Natural killer cell treated with Interleukin-12 subunit alpha and Interleukin-12 subunit beta and Interleukin-15 and Interleukin-18, amount 100 ng/mL, for 72 hours (primary cell): ENCODE measurements at places on chromosomes 6 and 20. TPM values are rescaled to one million over a fixed set of nuclear protein-coding genes. Genes with fewer than 3 reads are reported as not detected.

GRCh38 chr6:130681028-130681427, 146.2 kb upstream of the SMLR1 start:
- DNase-seq, result no peak

DNA sequence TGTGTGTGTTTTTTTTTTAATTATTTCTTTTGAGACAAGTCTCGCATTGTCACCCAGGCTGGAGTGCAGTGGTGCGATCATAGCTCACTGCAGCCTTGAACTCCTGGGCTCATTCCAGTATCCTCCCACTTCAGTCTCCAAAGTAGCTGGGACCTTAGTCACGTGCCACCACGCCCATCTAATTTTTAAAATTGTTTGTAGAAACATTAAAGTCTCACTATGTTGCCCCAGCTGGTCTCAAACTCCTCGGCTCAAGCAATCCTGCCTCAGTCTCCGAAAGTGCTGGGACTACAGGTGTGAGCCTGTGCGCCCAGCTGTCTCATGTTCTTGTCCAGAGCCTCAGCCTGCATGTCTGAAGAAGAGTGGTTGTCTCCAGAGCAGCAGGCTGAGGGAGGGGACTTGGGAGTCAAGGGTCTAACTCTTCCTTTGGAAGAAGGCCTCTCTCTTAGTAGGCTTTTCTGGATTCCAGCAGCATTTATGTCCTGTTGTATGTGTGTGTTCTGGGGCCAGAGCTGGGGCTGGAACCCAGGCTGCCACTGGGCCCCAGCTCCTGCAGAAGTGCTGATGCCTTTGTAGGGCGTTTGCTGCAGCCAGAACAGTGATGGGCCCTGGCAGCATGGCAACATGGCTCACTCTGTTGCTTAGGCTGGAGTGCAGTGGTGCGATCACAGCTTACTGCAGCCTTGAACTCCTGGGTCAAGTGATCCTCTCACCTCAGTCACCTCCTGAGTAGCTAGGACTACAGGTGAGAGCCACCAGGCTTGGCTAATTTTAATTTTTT, 5.4 kb downstream of the DNMT3B start:
- no peak for DNase-seq

GRCh38 chr6:113363866-113364265, 493.3 kb upstream of the MARCKS start:
- DNase-seq, result no peak

GRCh38 chr6:3001773-3002293, 2.1 kb downstream of the NQO2 start:
- no peak for DNase-seq

- DNase-seq, result no peak
These were observed 6.6 kb upstream of the ULBP2 start for GRCh38 chr6:149935246-149935645.

DNA sequence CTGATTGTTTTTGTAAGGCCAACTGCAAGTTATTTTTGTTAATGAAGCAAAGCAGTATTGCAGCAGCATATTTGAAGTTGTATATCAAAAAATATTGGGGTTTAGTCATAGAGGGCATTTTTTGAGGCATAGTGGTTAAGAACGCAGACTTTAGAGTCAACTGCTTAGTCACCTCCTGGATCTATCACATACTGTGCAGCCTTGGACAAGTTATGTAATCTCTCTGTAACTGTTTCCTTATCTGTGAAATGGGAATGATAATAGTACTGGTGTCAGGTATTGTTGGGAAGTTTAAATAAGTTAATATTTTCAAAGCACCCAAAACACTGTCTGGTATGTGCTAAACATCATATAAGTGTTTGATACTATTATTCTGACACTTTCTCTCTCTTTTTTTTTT, 27.2 kb upstream of the EFHC1 start:
- no peak for DNase-seq

DNA sequence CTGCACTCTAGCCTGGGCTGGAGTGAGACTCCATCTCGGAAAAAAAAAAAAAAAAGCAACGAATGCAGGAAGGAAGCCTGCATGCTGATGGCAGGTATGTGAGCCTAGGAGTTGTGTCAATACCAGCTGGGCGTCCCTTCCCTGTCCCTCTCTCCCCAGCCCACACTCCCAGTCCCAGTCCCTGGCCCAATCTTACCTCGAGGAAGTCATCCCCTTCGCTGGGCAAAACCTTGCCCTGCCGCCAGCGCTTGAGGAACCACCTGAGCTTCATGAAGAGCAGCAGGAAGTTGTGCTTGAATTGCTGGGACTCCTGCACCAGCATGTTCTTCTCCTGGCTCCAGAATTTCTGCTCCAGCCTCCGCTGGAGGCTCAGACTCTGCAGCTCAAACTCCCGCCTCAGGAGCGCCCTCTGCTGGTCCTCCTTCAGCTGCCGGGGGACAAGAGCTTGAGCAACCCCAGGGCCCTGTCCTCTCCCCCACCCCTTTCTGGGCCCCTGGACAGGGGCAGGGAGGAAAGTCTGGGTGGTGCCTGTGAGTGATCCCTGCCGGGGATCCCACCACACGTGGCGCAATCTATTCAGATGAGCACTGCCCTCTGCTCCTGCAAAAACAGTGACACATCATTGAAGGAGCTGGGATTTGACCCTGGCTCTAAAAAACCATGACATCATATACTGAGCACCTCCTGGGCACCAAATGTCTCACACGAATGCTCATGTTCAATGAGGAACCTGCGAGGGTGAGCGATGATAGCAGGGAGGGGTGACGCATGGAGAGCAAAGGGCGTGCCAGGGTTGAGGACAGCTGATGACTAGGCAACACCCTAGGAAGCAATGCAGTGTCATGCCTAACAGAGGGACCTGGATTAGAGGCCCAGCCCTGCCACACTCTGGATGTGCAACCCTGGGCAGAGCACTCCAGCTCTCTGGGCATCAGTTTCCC, 35.0 kb upstream of the DSN1 start:
- DNase-seq, result peak; percentile 73

DNA sequence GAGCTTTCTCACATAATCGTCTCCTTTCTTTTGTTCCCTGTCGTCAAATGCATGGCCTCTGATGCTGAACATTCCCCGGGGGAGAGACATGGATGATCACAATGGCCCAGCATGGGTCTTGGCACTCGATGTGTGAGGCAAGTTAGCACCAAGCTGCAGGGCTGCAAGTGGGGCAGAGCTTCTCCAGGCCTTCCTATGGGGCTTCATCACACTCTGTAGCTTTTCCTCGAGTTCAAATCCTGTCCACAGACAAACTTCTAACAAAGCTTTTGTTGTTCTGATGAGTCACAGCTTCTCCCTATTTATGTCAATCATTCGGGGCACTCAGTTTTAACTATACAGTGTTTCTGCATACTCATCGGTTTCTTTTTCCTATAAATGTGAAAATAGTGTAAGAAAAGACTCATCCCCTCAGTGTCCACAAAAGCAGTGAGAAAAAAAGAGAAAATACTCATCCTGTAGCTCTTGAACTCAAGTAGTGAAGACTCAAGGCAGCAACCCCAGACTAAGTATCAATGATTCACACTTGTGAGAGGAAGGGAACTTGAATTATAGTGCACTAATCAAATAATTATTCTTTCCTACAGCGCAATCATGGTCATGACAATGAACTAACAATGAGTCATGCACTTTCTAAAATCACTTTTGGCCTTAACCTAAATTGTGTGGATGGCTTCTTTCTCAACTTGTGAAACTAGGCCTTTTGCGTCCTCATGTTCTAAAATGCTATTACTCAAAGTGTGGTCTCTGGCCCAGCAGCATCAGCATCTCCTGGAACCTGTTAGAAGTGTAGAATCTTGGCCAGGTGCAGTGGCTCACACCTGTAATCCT, 68.4 kb upstream of the NOX3 start:
- no peak for DNase-seq

GRCh38 chr6:1191141-1191630, 120.7 kb upstream of the FOXQ1 start:
- no peak for DNase-seq

GRCh38 chr6:168157272-168158212, 78.5 kb upstream of the FRMD1 start:
- DNase-seq, result no peak

GRCh38 chr6:83389606-83390005, 41.2 kb downstream of the ME1 start:
- DNase-seq, result no peak

DNA sequence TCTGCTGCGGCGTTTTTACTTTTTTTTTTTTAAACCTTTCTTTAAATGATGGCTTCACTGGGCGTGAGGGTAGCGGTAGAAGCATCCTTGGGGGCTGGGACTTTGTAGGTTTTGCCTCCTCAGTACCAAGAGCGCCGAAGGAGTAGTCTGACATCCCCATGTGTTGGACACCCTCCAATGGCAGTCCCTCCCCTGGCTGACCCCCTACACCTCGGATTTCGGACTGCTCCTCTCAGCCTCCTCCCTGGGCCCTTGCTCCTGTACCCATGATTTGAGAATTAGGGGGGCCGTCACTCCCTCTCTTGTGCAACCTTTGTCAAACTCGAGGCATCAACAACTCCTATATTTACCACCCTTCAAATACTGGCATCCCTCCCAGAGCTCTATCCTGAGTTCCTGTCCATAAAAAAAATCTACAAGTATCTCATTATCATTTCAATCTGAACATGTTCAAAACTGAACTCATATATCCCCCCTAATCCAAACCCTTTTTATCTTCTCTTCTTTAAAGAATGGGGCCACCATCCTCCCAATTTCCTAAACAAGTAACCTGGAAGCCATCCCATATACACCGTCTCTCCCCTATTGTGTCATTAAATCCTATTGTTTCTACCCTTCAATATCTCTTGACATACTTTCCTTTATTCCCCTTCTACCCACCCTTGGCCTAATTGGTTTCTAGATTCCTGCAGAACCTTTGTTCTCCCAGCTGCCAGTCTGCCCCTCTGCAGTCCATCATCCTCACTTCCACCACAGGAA, 1.2 kb upstream of the ARFGEF3 start:
- no peak for DNase-seq

- DNase-seq, result no peak
These were observed 12.2 kb upstream of the TBC1D20 start for GRCh38 chr20:474581-474980.

GRCh38 chr6:28442586-28442985, 705 bp downstream of the ZSCAN23 start:
- no peak for DNase-seq

HTR1E gene
- total RNA-seq, result not detected

DSE gene
- total RNA-seq, result 25.9 TPM

ANKRD66 gene
- total RNA-seq, result not detected

SULF2 gene
- total RNA-seq, result not detected

SAMD10 gene
- 33.6 TPM for total RNA-seq

NNAT gene
- total RNA-seq, result 0.71 TPM

NR2E1 gene
- not detected for total RNA-seq

HCRTR2 gene
- total RNA-seq, result not detected
